ENCODE measurements at places on chromosomes 4 and X.

- DNase-seq, result no peak
These were observed 25.8 kb downstream of the OTUD4 start for GRCh38 chr4:145154573-145154972.

GRCh38 chr4:137309424-137309823 lies 222.9 kb downstream of the PCDH18 start:
- DNase-seq, result no peak

DNA sequence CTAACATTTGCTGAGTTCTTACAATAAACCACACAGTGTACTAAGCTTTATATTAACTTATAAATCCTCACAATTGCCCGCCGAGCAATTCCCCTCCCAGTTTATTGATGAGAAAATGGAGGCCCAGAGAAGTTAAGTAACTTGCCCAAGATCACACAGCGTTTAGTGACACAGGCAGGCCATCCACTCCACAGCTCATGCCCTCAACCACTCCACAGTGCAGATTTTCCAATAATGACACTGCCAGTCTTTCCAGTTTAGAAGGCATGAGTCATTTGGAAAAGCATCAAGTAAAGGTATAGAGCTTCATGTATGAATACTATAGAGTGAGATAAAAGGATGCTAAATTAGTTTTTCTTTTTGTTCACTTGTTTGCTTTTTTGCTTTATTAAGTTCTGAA lies 208.5 kb downstream of the CAMK2D start:
- DNase-seq, result no peak

DNA sequence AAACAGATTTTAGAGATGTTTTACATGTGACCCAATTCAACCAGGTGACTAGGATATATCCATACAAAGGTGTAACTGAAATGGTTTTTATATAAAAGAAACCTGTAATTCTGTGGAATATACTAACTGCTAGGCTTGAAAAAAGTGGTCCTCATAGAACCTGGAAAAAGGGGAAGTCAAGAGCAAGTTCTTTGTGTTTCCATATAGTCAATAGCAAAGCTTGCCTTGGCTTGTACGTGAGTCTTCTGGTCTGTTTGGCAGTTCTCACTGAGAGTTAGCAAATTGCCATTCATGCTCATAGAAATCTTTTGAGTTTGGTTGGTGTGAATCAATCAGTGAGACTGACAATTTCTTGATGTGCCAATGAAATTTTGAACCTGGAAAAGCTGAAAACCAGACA lies 79.4 kb upstream of the SMIM10 start:
- no peak for DNase-seq

DNA sequence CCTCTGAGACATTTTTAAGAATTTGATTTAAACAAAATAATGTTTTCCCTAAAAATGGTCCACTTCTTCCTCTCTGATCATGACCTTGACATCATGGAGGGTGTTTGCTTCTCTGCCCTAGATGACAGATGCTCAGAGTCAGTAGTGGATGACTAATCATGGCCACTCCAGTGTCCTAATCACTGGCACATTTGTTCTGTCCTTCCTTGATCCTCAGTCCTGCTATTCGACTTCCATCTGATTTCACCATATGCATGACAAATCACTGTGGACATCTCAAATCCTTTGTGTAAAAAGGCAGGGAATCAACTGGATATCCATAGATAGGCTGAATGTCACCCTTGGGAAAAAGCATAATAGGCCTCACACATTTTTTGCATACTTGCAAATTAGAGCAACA lies 9.0 kb downstream of the CRMP1 start:
- DNase-seq, result no peak

- no peak for DNase-seq
These were observed 4.0 kb downstream of the LAP3 start for GRCh38 chr4:17580969-17581368.

DNA sequence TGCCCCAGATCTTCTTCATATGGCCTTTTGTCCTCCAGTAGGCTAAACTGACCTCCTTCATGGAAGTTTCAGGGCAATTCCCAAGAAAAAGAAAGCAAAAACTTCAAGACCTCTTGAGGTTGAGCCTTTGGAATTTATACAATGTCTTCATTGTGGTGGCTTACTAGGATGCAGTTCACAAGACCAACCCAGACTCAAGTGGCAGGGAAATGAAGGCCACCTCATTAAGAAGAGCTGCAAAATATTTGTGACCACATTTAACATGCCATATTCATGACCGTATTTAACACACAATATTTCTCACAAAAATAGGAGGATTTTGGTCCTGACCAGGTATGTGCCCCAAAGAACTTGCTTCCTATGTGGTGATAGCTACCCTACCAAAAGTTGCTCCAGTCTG lies 605.5 kb upstream of the PITX2 start:
- no peak for DNase-seq

DNA sequence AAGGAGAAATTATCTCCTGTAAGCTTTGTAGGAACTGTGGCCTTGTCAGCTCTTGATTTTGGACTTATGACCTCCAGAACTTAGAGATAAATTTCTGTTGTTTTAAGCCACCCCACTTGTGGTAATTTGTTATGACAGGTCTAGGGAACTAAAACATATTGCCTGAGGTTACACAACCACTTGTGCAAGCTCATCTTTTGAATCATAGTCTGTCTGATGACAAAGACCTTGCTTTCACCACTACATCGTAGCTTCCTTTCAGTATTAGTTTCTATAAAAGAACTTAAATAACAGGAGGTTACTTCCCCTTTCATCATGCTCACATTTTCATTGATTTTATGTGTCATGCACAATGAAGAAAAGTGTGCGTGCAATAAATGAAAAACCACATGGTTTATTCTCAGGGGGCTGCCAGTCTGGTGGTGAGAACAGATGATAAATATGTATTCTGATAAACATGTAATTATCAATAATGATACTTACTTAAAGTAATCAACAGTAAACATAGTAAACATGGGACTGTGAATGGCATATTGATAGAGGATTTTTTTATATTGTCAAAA lies 690.0 kb upstream of the HS3ST1 start:
- no peak for DNase-seq

- no peak for DNase-seq
These were observed 152.7 kb downstream of the STK32B start for GRCh38 chr4:5203993-5204310.

DNA sequence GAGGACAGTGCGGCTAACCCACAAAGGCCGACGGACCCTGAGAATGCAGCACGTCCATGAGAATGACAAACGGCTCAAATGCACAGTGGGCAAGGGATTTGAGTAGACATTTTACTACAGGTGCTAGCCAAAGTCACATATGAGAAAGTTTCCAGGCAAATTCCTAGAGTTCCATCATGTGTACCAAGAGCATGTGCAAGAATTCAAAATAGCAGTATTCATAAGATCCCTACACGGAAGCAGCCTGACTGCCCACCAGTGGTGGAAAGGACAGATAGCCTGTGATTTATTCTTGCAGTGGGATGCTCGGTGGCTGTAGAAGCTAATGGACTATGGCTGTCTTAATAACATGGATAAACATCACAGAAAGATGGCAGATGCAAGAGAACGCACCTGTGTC lies 68.0 kb downstream of the RGS12 start:
- DNase-seq, result no peak
